ENCODE measurements at places on chromosomes 5 and 9.

DNA sequence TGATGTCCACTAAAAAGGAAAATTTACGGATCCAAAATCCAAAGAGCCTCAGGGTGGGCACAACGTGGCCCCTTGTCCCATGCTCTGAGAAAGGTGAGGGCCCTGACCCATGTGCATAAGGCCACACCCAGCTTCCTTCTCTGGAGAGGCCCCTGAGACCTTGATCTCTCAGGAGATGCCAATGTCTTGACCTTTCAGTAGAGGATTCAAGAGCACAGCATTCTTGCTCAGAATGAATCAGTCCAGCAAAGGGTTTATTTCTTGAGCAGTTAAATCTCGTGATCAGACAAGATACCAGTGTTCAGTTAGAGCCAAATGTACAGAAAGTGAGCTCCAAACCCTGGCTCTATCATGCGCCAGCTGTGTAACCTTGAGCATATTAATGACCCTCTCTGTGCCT lies 115.9 kb upstream of the DAPK1 start:
- no peak for DNase-seq

DNA sequence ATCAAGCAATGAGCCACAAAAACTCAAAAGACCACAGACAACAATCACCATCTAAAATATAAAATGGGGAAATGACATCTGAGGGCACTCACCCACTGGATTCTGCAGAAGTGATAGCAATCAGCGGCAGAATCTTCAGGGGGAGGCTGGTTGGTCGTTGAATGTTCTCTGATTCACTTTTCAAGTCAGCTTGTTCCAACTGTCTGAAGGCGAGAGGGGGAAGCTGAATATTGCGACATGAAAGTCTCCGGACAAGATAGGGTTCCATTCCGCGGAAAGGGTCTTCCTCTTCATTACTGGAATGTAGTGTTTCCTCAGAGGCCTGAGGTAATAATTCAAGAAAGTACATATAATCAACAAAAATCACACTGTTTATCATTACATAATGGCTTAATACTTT lies 94.9 kb upstream of the PDE4D start:
- no peak for DNase-seq

- peak; percentile 83 for DNase-seq
Observed at GRCh38 chr9:122125158-122125508, 32.0 kb upstream of the TTLL11 start.

GRCh38 chr5:72476721-72477120 lies 30.5 kb downstream of the ZNF366 start:
- no peak for DNase-seq

DNA sequence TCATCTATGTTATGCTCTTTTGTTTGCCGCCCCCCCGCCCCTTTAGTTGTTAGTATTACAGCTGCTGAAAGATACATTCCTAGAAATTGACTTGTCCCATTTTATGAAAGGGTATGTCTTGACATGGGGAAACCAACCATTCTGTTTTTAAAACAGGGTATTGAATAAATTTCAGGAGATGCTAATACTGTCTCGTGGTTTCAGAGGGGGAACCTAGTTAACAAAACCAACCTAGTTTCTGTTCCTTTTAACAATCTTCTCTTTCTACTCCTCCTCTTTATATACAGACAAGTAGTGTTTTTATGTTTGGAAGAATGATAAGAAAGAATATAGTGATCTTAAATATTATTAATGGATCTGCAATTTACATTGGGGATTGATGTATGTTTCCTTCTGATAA lies 3.5 kb downstream of the PIP5K1B start:
- DNase-seq, result no peak

DNA sequence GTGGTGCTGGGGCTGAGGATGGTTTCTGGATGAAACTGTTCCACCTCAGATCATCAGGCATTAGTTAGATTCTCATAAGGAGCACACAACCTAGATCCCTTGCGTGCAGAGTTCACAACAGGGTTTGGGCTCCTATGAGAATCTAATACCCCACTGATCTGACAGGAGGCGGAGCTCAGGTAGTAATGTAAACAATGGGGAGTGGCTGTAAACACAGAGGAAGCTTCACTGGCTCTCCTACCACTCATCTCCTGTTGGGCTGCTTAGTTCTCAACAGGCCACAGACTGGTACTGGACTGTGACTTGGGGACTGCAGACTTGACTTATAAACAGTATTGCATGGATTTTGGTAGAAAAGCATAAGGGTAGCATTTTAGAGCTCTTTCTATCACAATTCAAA lies 870.7 kb upstream of the CDH10 start:
- DNase-seq, result no peak

DNA sequence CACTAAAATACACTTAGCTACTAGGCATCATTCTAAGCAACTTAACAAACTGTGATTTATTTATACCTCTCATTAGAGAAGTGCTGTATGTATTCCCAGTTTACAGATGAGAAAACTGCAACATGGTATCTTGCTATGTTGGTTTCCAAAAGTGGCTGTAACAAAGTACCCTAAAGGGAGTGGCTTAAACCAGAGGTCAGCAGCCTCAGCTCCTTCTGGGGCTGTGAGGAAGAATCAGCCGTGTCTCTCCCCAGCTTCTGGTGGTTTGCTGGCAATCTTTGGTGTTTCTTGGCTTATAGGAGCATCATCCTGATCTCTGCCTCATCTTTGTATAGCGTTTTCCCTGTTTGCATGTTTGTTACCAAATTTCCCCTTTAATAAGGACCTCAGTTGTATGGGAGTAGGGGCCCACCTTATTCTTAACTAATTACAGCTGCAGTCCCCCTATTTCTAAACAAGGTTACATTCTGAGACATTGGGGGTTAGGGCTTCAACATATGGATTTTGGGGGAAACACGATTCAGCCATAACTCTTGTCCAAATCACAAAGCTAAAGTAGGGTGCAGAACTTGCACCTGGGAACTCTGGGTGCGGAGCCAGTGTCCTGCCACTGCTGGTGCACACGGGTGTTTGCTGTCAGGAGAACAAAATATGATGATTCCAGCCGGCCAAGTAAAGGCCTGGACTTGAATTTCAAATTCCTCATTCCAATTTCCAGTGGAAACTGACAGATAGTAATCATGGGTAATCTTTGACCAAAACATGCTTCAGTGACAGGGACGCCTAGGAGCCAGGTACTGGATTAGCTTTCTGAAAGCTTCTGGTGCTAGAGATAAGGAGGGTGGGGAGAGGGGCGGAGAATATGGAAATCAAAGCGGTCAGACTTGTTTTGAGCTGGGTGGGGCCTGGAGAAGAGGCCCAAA lies 43.3 kb downstream of the RAI14 start:
- no peak for DNase-seq

GRCh38 chr5:54180630-54181031 lies 129.7 kb downstream of the ARL15 start:
- peak; percentile 23 for DNase-seq

Measured in fibroblast of pulmonary artery (primary cell).